ENCODE measurements at places on chromosomes 3 and 15.

GRCh38 chr3:69684309-69684961 is 54.8 kb upstream of the MITF start:
- DNase-seq = no peak

GRCh38 chr3:19107719-19108118 is 40.6 kb upstream of the KCNH8 start:
- no peak for DNase-seq

DNA sequence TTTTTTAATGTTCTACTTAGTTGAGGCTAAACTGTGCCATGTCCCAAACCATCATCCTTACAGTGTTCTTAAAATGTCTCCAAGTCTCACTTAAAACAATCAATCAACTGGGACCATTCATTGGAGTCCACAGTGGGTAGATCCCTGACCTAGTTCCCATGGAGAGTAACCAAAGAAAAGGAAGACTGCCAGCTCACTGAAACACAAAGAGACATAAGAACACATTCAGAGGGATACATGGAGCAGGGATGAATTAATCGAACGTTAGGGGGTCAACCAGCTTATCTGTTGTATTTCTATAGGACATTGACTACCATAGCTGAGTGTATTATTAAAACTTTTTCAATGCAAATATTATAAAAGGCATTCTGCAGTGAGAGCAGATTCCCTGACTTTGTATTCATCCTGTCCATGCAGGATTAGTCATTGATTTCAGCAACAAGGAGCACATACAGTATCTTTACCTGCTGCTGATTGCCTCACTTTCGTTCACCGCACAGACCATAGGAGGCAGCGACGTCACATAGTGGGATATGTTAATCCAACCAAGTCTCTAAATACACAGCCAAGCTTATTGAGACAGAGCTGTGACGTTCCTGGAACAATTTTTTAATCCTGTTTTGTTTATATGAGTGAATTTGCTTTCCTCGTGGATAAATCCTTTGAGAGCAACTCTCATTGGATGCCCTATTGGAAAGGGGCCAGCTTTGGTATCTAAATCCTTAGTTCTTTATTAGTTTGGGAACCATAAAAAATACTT is 364.9 kb upstream of the RBMS3 start:
- peak; percentile 75 for DNase-seq

DNA sequence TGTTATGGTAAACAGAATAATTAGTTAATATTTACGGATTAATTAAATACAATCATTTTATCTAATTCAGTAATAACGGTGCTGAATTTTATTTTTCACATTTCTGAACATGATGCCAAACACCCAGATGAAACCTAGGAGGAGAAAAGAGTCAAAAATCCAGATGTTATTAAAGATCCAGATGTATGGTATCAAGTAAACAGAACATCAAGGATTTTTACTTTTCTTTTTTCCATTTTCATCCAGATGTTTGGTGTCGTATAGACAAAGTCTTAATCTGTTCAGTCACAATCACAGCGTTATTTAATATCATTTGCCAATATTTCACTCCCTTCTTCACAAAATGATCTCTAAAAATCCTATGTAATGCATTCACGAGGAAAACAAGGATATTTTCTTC is 64.0 kb upstream of the NR2F2 start:
- no peak for DNase-seq

DNA sequence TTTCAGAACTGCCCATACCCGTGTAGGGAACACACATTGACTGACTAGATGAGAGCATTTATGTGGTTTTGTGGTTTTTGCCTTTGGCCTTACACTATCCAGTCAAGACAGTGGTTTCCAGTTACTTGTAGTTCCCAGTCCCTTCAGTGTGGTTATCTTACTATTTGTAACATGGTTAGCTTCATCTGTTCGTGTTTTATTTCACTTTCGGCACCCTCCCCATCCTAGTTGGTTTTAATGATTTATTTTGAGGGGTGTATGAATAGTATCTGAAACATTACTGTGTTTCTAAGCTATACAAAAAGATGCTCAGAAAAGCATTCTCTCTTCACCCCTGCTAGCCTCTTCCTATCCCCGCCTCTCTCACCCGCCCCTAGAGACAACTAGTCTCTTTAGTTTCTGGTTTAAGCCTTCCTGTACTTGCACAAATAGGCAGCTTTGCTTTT is 14.1 kb downstream of the LYSMD4 start:
- DNase-seq = peak; percentile 90

- no peak for DNase-seq
Observed at GRCh38 chr3:134485075-134485717, 589 bp downstream of the ANAPC13 start.

- DNase-seq = no peak
Observed at GRCh38 chr3:62019906-62020305, 353.4 kb downstream of the FEZF2 start.

DNA sequence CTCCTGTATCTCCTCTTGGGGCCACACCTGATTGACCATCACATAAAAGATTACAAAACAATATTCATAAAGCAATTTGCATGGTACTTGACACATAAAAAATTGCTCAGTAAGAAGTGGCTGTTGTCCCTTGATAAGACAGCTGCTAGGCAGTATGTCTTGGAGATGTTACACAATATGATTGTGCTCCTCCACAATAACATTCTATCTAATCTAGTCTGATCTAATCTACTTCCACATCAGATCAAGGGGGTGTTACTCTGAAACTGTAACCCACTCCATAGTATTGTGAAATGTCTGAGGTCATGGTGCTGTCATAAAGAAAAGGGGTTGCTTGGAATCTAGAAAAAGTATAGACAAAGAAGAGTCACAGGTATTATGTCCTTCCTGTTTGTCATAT is 23.4 kb upstream of the AQP9 start:
- no peak for DNase-seq

DNA sequence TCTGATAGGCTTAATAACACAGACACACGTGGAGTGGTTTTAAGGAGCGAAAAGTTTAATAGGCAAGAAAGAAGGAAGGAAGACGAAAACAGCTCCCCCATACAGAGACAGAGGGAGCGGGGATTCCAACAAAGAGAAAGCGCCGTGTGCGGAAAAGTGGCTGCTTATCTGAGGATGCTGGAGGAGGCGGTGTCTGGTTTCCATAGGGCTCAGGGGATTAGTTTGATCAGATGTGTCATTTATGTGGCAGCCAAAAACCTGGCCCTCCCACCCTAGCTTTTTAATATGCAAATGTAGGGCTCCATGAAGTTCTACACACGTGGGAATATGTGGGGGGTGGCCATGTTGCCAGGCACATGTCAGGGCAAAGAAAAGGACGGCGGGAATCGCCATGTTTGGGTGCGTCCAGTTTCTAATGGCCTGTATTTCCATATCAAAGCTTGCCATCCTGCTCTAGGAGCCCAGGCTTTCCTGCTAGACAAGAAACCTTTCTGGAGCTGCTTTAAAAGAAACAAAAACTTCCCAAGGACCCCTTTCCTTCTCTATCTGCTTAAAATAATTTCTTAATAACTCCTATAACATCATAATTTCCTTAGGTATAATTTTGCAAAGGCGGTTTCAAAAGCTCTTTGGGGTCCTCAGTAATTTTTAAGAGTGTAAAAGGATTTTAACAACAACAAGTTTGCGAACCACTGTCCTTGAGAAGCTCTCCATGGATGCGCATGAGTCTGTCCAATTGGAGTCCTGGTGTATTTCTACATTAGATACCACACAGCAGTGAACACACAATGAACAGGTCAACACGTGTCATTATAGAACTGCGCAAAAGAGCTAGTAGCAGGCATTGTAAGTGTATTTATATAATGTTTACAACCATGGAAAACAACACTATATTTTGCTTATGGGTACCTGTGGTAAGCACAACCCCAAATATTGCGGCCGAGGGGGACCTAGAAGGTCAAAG is 622 bp upstream of the ZNF589 start:
- DNase-seq = no peak

DNA sequence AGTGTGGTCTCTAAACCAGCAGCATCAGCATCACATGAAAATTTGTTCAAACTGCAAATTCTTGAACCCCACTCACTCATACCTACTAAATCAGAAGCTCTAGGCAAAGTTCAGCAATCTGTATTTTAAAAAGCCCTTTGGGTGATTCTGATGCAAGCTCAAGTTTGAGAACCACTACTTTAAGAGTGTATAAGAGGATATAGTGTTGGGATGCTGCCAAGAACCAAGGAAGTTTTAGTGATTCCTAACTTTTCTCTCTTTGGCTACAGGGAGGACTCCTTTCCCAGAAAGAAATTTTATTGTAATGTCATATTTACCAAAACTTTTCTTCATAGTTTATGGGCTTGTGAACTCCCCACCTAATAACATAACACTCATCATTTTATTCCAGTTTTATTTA is 422.2 kb downstream of the TBC1D5 start:
- no peak for DNase-seq

- DNase-seq = no peak
Observed at GRCh38 chr3:117728226-117728625, 1018.6 kb downstream of the TUSC7 start.

DNA sequence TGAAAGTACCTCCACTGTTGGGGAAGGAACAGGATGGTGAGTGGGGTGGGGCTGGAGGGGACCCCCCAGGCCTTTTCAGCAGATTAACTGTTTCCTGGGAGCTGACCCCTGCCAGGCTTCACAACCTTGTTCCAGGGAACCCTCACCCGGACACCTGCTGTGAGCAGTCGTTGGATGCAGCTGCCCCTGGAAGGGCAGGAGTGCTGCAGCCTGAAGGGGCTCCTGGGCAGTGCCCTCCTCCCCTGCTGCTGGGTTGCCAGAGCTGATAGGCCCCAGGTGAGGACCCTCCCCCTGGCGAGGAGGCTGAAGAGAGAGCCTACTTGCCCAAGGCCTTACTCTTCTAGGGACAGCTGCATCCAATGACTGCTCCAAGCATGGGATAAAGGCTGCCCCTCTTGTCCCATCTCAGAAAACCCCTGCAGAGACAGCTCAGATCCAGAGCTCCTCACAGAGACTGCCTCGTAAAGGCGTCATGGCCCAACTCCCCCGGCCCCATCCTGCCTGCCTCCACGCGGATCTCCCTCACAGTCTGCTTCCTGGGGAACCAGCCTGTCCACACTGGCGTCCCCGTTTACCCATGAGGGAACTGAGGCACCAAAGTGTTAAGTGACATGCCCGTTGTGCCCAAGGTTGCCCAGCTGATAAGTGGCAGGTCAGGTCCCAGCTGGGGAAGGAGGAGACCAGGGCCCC is 193.4 kb upstream of the LINGO1 start:
- no peak for DNase-seq

DNA sequence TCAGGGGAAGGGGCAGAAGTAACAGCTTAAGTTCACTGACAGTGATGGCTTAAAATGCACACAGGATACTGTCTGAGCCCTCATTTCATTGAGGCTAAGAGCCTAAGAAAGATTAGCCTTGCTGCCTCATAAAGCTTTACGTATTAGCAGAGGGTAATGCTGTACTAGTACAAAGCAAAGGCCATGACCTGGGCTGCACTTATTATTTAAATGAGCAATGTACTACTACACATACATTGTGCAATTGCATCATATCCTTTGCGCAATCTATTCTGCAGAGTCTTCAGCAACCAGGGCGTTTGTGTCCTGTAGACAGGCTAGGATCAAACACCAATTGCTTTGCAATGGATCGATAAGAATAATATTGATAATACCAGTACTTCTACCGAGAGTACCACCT is 221.8 kb downstream of the TPRG1 start:
- no peak for DNase-seq

GRCh38 chr15:35304389-35304788 is 219.3 kb upstream of the NANOGP8 start:
- no peak for DNase-seq

- no peak for DNase-seq
Observed at GRCh38 chr3:25463836-25464418, 35.9 kb downstream of the RARB start.

- DNase-seq = no peak
Observed at GRCh38 chr15:70517194-70517590, 246.2 kb downstream of the UACA start.

- DNase-seq = no peak
Observed at GRCh38 chr15:72178976-72179585, 18.5 kb downstream of the GRAMD2A start.

- DNase-seq = no peak
Observed at GRCh38 chr3:99872923-99873254, 55.2 kb downstream of the CMSS1 start.

GRCh38 chr3:73552700-73553099 is 72.0 kb downstream of the PDZRN3 start:
- peak; percentile 53 for DNase-seq

DNA sequence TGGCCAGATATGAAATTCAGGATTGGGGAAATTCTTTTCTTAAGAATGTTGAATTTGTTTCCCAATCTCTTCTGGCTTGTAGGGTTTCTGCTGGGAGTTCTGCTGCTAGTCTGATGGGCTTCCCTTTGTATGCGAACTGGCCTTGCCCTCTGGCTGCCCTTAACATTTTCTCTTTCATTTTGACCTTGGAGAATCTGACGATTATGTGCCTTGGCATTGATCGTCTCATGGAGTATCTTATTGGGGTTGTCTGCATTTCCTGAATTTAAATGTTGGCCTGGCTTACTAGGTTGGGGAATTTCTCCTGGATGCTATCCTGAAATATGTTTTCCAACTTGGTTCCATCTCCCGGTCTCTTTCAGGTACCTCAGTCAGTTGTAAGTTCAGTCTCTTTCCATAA is 152.2 kb downstream of the CFAP20DC start:
- DNase-seq = no peak

DNA sequence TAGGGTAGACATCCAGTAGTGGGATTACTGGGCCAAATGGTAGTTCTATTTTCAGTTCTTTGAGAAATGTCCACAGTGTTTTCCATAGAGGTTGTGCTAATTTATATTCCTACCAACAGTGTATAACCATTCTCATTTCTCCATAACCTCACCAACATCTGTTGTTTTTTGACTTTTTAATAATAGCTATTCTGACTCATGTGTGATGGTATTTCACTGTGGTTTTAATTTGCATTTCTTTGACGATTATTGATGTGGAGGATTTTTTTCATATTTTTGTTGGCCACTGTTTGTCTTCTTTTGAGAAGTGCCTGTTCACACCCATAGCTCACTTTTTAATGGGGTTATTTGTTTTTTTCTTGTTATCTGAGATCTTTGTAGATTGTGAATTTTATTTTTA is 125.2 kb downstream of the CFAP20DC start:
- peak; percentile 58 for DNase-seq

- DNase-seq = no peak
Observed at GRCh38 chr3:4928277-4928789, 50.9 kb upstream of the BHLHE40 start.

DNA sequence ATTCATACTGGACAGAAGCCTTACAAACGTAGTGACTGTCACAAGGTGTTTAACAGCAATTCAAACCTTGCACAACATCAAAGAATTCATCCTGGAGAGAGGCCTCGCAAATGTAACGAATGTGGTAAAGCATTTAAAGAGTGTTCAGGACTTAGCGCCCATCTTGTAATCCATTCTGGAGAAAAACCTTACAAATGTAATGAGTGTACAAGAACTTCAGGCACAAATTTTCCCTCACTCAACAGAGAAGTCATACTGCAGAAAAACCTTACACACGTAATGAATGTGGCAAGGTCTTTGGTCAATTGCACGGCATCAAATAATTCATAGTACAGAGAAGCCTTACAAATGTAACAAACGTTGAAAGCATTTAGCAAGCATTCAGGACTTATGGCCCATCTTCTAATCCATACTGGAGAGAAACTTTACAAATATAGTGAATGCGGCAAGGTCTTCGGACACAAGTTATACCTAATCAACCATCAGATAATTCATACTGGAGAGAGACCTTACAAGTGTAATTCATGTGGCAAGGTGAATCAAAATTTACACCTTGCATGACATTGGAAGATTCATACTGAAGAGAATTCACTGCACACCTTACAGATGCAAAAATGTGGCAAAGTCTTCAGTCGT is 27.5 kb downstream of the SPCS1 start:
- DNase-seq = no peak

Data from astrocyte of the spinal cord (primary cell).